ENCODE measurements at places on chromosomes 16 and 17.

DNA sequence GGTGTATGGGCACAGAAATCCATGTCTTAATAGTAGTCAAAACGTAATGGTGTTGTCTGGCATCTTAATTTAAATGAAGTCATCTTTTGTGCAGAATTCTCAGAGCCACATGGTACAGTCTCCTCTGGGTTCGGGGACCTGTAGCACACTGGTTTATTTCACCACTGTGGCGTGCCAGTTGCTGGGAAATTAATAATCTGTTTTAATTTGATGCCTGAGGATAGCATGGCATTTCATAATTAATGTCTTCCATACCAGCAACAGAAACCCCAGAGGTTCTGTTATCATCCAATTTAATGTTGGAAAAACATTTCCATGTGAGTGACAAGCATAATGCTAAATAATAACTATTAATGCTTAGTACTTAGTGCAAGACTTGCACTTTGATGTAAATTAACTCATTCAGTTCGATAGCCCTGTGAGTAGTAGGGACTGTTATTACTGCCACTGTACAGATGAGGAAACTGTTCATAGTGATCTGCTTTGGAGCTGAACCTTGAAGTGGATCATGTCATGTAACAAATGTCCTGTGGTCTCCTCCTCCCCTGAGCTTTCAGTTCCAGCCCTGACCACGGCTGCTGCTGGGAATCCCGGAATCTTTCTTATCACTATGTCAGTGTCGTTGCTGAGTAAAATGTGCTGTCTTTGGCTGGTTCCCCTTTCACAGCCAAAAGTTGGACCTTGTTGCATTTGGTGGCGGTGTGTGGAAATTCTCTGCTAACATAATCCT, 51.2 kb downstream of the SNX29 start:
- H3K27ac ChIP-seq: no peak overlapping the region
- H3K4me1 ChIP-seq: no peaks in the 10 kb centered on the region
- no peak overlapping the region for H3K4me3 ChIP-seq
- no peak for DNase-seq
- no peaks in the 10 kb centered on the region for H3K27me3 ChIP-seq

DNA sequence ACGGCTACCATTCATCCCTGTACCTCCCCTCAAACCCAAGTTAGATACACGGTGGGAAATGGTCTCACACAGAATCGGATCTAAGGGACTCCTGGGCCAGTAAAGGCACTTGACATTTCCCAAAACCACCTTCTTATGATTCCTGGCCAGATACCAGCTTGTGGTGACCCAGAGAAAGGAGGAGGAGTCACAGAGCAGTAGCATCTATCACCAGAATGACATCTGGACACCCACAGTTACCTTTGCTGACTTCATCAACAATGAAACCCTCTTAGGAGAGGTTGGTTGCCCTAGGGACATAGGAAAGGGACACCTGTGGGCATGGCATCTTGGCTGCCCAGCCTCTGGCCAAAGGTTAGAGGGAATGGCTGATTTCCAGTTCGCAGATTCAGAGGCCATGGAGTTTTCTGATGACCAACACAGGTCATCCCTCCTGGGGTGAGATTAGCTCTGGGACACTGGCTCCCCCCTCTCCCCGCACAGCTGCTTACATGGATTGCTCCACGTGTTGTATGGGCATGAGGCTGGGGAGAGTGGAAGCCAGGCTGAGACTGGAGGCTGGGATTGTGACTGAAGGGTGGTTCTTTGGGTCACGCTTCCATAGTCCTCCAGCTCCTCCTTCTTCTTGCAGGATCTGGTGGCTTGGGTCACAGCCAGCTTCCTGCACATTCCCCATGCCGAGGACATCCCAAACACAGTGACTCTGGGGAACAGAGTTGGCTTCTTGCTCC, 1.4 kb upstream of the AOC3 start:
- no peak for DNase-seq
- no peaks in the 10 kb centered on the region for H3K4me1 ChIP-seq
- H3K4me3 ChIP-seq: no peak overlapping the region
- peaks cover 15% of the 10 kb centered on the region for H3K36me3 ChIP-seq

GRCh38 chr17:29238133-29238850, 8.4 kb upstream of the CRYBA1 start:
- DNase-seq: no peak
- no peaks in the 10 kb centered on the region for H3K4me1 ChIP-seq
- no peak overlapping the region for H3K27ac ChIP-seq
- no peaks in the 10 kb centered on the region for H3K36me3 ChIP-seq

GRCh38 chr17:31532526-31532925, 141.1 kb downstream of the RAB11FIP4 start:
- no peak overlapping the region for H3K4me3 ChIP-seq
- DNase-seq: no peak
- H3K4me1 ChIP-seq: no peaks in the 10 kb centered on the region
- no peaks in the 10 kb centered on the region for H3K27me3 ChIP-seq
- H3K27ac ChIP-seq: no peak overlapping the region
- H3K36me3 ChIP-seq: peaks cover 27% of the 10 kb centered on the region

DNA sequence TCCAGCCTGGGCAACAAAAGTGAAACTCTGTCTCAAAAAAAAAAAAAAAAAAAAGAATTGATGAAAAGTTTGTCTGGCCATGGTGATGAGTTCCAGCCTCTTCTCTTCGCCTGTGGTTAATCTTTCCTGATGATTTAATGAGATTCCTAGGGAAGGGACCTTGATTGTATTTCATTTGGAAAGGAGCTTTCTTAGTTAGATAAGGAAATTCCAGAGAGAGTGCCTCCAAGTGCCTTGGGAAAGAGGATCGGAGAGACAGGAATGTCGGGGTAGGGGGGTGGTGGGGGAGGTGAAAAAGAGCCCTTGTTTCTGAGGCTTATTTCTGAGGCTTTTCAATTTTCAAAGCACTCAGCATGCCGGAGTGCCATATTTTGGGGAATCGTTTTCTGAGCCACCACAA, 93.2 kb upstream of the SIAH1 start:
- H3K27me3 ChIP-seq: no peaks in the 10 kb centered on the region
- no peaks in the 10 kb centered on the region for H3K4me1 ChIP-seq
- no peak overlapping the region for H3K27ac ChIP-seq

- H3K27ac ChIP-seq: no peak overlapping the region
- H3K4me3 ChIP-seq: no peak overlapping the region
- H3K36me3 ChIP-seq: no peaks in the 10 kb centered on the region
- H3K27me3 ChIP-seq: no peaks in the 10 kb centered on the region
Observed at GRCh38 chr17:45296003-45296832, 20.6 kb downstream of the MAP3K14 start.

DNA sequence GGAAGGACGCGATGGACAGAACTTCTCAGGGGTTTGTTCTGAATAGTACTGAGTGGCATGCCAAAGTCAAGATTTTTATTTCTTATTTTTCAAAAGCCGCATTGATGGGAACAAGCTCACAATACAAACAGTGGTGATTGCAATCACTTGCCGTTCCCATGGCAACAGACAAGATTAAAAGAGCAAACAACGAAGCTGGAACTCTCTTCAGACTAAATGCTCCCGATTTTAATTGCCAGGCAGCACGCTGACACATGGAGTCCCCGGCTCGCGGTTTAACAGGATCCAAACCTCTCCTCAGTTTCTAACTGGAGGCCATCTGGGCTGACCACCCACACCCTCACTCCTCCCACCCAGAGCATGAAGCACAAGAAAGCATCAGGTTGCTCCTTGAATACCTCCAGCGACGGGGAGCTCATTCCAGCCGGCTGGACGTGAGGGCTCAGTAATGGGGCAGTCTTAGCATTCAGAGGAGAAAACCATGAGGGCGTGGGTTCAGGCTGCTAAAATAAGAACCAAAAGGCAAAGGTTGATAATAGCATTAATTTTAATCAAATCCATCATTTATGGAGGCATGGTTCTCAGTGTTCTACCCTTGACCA, 41.5 kb downstream of the AIPL1 start:
- H3K36me3 ChIP-seq: no peaks in the 10 kb centered on the region
- no peaks in the 10 kb centered on the region for H3K4me1 ChIP-seq
- H3K27me3 ChIP-seq: no peaks in the 10 kb centered on the region
- no peak for DNase-seq

Measured in naive thymus-derived CD4-positive, alpha-beta T cell (primary cell).